GM18507 (cell line): ENCODE measurements at places on chromosomes 2 and 18.

- DNase-seq, result no peak
Measured at GRCh38 chr2:189066037-189066436, 91.9 kb downstream of the COL3A1 start.

- DNase-seq, result no peak
Measured at GRCh38 chr2:176172007-176172894, 15.1 kb downstream of the HOXD3 start.

- DNase-seq, result no peak
Measured at GRCh38 chr2:88537640-88538039, 85.1 kb upstream of the FOXI3 start.

GRCh38 chr2:54839461-54840255, 116.2 kb downstream of the EML6 start:
- DNase-seq, result no peak

DNA sequence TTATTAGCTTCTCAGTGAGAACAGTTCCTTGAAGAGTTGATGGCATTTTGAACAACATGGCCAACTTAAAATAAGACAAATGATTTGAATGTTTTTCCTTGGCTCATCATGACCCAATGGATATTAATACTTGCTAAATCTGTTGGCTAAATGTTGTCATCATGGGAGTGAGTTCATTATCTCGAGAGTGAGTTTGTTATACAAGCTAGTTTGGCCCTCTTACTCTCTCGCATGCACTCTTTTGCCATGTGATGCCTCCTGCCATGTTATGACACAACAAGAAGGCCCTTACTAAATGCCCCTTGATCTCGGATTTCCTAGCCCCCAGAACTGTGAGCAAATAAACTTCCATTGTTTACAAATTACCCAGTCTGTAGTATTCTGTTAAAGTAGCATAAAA, 22.9 kb upstream of the SANBR start:
- no peak for DNase-seq

GRCh38 chr2:228545748-228546145, 364.3 kb upstream of the SPHKAP start:
- no peak for DNase-seq

DNA sequence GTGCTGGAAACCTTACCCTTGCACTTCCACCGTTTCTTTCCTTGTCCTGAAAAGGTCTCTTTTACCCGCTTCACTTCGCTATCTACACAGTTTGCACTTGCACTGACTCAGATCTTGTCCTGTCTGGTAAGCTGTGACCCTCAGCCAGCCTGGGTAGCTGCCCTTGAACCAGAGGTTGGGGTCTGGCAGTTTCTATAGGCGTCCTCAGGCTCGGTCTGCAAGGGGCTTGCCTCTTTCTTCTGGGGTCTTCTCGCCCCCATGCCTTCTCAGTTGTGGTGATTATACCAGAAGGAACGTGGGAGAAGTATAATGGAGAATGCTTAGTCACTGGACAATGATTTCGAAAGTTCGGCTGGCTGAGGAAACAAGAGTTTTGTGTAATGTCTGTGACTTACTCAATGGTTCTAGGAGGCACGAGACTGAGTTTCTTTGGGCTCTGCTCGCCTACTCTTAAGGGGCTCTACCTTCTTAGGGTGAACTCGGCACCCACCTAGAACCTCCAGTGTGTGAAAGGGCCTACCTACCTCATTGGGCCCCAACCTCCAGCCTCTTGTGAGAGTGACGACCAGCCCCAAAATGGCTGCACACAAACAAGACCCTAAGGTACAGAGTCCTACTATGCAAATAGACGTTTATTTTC, 6.9 kb upstream of the STAT1 start:
- no peak for DNase-seq

GRCh38 chr2:120892967-120893667, 157.4 kb downstream of the GLI2 start:
- DNase-seq, result no peak

DNA sequence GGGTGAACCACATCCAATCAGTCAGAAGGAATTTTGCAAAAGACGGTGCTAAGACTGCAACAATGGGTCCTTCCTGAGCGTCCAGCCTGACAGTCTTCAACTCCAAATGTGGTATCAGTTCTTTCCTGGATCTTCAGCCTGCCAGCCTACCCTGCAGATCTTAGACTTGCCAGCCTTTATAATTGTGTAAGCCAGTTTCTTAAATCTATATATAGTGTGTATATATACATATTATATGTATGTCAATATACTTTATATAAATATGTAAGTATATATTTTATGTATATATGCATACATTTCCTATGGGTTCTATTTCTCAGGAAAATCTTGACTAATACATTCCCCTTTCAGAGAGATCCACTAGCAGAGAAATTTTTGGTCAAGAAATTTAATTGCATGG, 245.5 kb downstream of the FHOD3 start:
- DNase-seq, result no peak

DNA sequence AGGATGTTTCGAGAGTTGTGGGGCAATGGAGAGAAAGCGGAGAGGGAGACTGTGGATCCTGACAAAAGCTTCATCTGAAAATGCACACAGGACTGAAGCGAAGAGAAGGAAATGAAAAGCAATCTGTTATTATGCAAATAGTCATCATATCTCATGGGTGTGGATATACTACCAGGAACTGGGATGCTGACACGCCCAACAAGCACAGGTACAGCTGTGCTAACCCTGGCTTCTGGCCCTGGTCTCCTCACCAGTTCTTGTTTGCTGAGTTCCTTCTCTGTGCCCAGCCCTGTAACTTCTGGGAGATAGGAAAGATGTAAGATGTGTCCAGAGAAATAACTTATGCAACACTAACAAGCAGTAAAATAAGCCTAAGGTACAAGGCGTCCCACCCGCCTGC, 358.8 kb downstream of the CMPK2 start:
- DNase-seq, result no peak

DNA sequence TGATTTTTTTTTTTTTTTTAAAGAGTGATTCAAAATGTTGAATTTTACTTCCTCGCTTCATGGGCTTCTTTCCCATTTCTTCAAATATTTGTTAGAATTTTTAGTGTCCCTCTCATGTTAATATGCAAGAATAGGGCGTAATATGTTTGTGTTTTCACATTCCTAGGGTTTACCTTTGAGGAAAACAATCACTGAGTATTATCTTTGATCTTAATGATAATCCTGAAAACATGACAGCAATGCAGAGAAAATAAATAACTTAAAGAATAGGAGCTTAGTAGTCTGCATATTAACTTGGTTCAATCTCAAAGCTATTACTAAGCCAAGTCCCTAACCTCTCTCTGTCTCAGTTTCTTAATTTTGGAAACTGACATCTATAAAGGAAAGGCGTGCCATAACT, 475.4 kb downstream of the NRXN1 start:
- no peak for DNase-seq

DNA sequence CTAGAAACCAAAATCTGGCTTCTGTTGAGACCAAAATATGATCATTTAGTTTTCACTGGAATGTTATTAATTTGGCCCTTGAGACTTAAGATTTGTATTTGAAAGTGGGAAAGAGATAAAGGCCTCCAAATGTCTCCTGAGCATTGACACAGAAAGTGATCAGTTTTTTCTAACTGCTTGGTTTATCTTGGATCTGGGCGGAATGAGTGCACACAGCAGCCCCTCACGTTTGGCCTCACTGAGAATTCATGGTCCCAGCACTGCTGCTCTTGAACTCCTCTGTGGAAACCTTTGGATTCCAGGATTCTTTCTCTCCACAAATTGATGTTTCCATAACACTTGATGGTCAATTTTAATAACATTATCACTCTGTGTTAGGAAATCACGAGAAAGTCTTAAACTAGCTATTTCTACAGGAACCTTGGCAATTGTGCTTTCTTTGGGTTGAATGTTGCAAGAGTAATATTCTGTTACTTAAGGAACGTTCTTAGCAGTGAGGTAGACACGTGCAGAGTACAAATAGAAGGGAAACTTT, 180.3 kb upstream of the BCL2L11 start:
- DNase-seq, result no peak

GRCh38 chr2:174333017-174333371, 1.8 kb upstream of the SP9 start:
- no peak for DNase-seq

DNA sequence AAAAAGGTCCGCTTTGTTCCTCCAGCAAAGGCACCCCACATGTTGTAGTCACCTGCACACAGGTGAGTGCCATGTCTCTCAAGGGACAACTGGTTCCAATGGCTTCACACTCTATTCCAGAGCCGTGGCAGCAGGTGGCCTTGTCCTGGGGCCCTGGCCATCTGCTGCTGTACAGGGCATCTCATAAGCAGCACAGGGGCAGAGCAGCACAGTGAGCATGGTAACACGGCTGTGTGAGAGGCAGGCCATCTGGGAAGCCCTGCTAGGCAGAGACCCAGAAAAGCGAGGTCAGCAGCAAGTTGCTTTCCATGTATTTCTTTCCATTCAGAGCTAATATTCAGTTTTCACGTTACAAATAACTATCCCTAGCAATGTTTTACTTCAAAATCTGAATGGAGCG, 54.7 kb downstream of the CMPK2 start:
- DNase-seq, result no peak

DNA sequence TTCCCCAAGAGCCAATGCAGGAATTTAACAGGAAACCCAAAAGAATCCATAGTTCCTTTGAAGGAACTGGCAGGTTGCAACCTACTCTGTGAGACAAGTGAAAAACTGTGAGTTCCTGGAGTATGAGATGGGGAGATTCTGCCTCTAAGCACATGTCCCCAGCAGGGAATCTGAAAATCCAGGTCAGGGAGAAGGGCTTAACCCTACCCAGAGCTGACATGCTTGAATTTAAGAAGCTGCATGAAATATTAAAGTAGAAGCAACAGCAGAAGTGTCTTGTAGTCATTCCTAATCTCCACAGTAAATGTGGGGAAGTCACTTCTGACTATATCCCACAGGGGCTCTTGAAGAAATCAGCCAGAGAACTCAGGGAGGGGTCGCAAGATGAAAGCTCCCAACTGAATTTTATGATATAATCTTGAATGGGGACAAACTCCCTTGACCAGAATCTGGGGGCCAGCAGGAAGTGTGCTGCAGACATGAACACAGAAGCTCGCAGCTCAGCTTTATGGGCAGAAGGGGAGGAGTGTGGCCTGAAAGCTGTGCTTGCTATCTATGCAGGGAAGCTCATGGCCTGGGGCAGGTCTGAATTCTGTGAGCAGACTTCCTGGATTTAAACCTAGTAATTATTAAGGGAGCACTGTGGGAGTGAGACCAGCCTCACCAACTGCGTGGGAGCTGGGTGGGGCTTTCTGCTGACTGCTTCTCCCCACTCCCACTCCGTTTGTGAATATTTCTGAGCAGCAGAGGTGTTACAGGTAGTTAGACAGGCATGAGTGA, 184.1 kb upstream of the KYNU start:
- DNase-seq, result no peak

DNA sequence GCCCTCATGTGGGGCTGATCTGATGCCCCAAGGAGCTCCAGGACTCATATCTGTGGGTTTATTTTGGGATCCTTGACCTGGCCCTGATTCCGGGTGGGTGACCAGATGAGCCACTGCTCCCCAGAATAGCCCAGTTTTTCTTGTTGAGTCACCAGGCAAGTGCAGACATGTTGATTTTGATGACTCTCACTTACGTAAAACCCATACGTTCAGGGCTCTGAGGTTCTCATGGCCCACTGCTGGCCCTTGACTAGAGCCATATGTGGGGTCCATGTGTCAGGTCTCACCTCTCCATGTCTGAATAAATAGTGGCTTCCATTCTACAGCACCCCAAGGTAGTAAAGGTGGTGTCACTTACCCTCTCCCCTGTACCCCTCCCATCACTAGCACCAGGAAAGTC, 41.9 kb downstream of the CDC42EP3 start:
- no peak for DNase-seq

GRCh38 chr2:24328010-24328409, 32.3 kb downstream of the ITSN2 start:
- DNase-seq, result no peak

GRCh38 chr2:122328816-122329215, 573.4 kb downstream of the TSN start:
- DNase-seq, result no peak

GRCh38 chr2:171763602-171764001, 76.3 kb downstream of the DYNC1I2 start:
- no peak for DNase-seq

DNA sequence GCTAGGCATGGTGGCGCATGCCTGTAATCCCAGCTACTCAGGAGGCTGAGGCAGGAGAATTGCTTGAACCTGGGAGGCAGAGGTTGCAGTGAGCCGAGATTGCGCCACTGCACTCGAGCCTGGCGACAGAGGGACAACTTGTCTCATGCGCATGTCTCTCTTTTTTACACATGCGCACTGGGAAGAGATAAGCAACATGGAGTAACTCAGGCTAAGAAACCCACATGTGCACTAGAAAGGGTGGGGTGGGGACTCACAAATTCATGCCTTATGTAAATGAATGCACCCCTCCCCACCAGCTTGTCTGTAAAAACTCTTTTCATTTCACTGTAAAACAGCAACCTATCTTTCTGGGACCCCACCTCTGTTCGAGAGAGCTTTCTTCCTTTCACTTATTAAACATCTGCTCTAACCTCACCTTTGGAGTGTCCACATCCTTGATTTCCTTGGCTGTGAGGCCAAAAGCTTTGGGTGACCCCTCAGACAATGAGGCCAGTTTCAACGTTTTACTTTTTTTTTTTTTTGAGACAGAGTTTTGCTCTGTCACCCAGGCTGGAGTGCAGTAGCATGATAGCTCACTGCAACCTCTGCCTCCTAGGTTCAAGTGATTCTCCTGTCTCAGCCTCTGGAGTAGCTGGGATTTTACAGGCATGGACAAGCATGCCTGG, 91.6 kb upstream of the RMP24 start:
- no peak for DNase-seq

DNA sequence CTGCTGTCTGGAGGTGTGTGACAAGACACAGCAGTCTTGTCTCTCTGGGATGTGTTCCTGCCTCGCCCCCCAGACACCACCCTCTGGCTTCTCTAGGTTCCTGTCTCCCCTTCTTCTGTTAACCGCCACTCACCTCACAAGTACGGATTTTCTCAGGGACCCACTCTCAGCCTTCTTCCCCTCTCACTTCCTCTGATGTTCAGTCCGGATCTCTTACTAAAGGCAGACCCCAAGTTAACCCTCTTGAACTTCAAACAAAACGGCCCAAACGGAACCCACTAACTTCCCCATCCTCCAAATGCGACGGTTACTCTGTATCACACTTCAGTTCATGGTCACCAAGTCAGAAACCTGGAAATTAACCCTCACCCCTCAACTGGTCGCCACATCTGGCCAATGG, 32.0 kb downstream of the B4GALT6 start:
- DNase-seq, result no peak

DNA sequence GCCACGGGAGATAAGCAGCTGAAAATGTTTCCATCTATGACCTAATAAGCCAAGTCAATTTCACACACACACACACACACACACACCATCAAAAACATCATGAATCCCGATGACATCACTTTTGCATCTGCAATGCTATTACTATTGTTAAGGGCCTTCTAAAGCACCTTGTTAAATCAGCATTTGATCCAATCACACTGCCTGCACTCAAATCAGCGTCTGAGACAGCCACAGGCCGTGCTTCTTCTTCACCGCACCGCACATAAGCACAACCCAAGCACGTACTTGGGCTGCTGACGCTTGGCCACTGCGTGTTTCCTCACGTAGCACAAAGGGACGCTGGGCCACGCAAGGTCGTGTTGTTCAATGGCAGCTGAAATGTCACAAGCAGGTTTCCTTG, 15.8 kb upstream of the MTCL1 start:
- no peak for DNase-seq
